ENCODE measurements at places on chromosomes 16 and 17.

DNA sequence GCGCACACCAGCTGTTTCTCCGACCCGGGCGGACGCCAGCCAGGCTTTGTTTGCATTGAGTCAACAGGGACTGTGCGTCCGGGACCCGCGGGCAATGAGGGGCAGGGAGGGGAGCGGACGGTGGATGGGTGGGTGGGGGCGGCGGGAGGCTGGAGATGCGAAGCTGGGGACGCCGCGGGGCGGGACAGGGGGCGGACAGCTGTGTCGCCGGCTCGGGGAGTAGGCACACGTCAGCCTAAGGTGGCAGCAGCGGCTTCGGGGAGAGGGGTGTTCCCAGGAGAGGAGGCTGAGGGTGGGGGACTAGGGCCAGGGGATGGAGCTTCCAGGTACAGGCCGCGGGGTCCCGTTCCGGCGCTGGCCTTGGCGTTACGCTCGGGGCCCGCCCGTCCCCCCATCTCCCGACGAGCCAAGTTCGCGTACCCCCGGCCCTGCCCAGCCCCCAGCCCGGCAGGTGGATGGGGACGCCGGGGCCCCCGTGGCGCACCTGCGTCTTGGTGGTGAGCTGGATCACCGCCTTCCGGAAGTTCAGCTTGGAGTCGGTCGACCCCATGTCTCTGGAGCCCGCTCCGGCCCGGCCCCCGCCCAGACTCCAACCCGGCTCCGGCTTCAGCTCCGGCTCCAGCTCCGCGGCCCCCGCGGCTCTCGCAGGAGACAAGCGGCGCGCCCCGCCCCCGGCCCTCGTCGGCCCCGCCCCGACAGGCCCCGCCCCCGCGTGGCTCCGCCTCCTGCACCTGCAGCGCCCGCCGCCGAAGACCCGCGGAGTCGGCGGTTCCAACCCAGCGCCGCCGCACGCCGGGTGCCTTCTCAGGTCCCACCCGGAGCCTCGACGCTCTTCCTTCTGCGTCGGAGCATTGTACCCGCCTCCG, at the start of gene HID1:
TSS of gene HID1 (minus strand) at position 653 of the 866 bp plus-strand sequence. CDS start at position 550, 103 bp downstream.
- DNase-seq = peak; percentile 73

DNA sequence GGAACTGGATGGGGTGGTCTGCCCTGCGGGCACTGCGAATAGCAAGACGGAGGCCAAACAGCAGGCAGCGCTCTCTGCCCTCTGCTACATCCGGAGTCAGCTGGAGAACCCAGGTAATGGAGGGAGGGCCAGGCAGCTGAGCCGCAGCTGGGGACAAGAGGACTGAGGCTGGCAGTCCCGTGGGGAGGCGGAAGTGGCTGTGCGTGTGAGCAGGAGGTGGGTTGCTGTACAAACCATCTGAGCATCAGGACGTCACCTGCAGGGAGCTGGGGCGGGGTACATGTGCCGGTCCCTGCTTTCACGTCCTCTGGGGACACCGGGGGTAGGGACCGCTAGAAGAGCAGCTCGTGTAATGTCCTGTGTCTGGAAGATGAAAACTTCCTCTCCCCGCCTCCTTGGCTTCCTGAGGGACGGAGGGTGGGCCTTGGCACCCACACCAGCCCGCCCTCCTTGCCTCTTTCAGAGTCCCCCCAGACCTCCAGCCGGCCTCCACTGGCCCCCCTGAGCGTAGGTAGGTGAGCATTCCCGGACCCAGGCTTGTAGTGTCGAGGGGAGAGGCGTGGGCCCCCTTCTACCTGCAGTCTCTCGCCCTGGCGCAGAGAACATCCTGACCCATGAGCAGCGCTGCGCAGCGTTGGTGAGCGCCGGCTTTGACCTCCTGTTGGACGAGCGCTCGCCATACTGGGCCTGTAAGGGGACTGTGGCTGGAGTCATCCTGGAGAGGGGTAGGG, 3.7 kb downstream of the ADAD2 start:
- DNase-seq = peak; percentile 10

DNA sequence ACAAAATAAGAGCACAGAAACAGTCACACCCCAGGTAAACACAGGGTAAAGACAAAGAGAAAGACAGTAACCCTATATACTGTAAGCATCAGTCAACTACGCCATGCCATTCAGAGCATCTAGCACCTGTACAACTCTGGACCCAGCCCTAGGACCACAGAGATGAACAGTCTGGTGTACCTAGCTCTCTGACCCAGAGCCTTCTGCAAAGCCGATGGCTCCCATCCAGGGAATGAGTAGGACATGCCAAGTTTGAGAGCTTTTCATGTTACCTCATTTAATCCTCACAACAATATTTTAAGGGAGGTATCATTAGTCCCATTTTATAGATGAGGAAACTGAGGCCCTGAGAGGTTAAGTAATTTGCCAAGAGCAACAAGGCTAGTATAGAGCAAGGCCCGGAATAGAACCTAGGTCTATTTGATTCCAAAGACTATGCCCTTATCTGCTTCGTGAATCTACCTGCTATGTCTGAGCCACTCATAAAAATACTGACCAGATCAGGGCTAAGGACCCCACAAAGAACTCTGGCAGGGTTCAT, 3.4 kb downstream of the LYRM9 start:
- DNase-seq = no peak

DNA sequence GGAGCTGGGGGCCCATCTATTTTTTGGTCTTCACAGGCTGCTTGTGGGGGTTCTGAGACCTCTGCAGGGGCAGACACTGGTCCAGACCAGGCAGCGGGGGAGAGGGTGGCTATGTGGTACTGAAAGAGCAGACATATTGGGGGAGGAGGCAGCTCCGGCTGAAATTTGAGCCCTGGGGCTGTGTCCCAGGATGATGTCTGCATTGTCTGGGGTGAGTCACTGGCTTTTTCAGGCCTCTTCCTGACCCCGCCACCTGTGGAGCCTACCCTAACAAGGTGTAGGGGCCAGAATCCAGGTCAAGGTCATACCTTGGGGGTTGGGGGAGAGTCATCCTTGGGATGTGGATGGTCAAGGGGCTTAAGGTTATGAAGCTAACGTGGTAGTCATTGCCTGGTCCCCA, 2.4 kb downstream of the CORO6 start:
- DNase-seq = no peak

DNA sequence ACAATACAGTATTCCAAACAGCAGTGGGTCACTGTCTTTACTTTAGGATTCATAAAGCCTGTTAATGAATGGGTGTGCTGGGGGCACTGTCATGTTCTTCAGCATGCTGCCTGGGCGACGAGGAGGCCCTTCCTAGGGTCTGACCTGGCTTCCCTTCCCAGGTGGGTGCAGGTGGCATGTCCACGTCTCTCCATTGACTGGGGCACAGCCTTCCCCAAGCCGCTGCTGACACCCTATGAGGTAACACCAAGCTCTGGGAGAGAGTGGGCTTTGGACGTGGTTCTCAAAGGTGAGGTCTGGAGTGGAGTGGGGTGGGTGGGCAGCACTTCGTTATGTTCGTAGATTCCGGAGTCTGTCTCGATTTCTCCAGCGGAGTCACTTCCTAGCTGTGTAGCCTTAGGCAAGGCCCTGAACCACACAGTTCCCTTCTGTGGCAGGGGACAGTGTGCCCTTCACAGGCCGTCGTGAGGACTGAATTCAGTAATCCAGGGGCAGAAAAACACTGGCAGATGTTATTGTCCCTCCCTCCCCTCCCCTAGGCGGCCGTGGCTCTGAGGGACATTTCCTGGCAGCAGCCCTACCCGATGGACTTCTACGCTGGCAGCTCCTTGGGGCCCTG, 771 bp upstream of the OVCA2 start:
- DNase-seq = no peak

- DNase-seq = no peak
Measured at GRCh38 chr17:29742210-29742513, 119.5 kb upstream of the CORO6 start.

DNA sequence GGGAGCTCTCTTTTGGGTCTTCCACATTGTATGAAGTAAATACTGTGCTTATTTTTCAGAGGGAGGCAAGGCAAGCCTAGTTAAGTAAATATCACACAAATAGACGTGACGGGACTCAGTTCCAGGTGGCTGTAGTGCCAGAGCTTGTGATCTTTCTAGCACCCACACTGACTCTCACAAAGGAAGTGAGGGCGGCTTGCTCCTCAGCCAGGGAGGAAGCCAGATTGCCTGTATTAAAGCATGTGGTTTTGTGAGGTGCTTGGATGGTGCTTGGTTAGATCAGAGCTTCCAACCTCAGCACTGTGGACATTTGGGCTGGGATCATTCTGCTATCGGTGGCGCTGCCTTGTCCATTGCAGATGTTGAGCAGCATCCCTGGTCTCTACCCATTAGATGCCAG, 80.1 kb downstream of the VAT1L start:
- no peak for DNase-seq

DNA sequence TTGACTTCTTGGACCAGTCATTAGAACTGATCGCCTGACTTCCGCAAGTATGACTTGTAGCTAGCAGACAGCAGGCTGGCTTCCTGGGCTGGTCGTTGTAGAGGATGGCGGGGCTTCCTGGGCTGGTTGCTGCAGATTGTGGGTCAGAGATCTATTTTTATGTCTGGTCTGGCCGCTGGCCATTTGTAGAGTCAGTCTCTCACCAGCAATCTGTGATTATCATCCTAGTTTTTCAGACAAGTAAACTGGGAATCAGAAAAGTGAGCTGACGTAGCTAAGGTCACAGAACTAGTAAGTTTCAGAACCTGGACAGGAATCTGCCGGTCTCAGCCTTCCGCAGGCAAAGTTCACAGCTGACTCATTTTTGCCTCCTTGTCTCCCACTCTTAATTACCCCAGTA, 19.1 kb downstream of the GPR142 start:
- DNase-seq = no peak

DNA sequence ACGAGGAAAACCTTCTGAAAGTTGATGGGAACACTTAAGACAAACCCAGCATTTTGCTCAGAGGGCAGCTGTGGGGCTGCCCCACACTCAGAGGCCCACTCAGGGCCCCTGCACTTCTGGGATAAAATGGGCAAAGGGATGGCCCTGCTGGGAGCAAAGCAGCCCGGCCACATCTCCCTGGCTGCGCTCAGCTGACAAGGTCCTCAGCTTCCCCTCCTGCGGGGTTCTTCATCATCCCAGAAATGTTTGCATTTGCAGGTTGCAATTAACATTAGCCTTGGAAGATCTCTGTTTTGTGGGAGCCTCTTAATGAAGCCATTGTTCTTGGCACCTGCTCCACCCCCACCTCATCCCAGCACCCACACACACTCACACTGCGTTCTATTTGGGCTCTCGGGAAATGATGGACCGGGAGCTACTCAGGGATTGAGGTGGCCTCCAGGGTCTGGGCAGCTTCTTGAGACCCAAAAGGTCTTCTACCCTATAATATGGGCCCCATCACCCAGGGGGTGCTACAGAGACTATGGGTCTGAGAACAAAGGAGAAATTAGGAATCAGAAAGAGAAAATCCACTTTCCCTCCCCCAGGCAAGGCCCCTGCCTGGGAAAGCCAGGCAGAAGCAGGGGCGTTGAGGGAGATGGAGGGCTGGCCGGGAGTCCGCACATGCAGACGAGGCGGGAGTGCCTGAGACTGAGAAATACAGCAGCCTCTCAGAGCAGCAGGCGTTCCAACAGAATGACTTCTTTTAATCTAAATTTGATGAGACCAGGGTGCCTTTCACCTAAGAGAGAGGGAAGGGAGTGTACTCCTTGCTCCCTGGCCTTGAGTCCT, 53.7 kb upstream of the RPL38 start:
- no peak for DNase-seq

DNA sequence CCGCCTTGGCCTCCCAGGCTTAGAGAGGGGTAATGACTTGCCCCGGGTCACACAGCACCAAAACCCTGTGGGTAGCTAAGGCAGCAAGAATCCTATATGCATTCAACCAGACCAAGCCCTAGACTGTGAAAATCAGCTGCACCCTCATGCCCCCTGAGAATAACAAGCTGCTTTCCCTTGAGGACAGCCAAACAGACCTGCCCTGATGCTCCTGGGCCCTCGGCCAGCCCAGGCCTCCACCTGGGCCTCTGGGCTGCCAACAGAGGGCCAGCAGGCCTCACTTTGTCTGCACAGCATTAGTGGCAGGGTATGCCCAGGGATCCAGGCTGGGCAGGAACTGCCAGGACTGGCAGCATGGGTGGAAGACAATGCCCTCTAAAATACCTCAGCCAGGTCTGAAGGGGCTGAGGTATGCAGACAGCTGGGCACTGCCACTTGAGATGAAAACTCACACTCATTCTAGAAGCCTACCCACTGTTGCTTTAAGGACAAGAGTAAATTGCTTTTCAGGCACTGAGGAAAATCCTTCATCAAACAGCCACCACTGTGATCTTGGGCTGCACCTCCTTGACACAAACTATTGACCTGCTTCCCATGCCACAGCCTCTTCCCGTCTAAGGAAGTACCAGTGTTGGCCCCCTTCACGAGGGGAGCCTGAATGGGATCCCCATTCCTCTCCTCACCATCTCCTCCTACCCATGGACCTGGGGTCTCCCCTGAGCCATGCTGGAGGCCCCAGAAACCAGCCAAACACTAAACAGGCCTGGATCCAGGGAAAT, 8.8 kb downstream of the ST3GAL2 start:
- no peak for DNase-seq

DNA sequence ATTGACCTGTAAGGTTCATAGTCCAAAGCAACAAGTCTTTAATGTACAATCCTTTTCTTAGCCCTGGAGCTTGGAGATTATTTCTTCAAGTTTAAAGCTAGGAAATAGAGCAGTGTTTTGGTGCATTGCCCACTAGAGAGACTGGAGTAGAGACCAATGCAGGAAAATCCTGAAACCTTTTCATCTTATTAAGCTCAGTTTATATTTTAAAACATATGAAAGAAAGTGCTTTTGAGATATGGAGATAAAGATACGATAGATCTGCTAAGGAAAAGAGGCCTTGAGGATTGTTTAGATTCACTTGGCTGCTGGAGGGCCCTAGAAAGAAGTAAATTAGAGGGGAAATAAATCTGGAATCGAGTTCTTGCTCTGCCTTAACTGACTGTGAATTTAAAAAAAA, 212.0 kb downstream of the GRIN2A start:
- no peak for DNase-seq

DNA sequence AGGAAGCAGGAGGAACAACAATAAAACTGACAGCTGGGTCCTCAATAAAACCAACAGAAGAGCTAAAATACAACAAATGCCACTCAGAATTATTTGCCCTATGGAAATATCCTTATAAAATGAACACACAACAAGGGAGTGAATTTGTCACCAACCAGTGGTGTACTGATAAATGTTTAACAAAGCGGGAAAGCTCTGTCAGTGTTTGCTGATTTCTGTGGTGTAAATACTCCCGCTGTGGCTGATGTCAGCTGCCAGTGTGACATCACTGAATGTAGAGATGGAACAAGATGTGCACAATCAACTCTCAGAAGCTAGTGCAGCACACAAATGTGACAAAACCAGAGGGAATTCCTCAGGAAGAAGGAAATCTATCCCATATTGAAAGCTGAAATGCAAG, 51.9 kb downstream of the CDYL2 start:
- no peak for DNase-seq
